ENCODE measurements at places on chromosomes 2 and 18.

GRCh38 chr2:216372761-216373291 is 543 bp upstream of the MARCHF4 start:
- DNase-seq = peak; percentile 75

- DNase-seq = no peak
These were observed 25.0 kb upstream of the PPM1B start for GRCh38 chr2:44143701-44144100.

GRCh38 chr2:102062802-102063201 is 71.0 kb downstream of the IL1R2 start:
- DNase-seq = no peak

GRCh38 chr2:10634495-10634894 is 55.3 kb downstream of the NOL10 start:
- no peak for DNase-seq

GRCh38 chr18:74430231-74430630 is 26.9 kb downstream of the DIPK1C start:
- no peak for DNase-seq

DNA sequence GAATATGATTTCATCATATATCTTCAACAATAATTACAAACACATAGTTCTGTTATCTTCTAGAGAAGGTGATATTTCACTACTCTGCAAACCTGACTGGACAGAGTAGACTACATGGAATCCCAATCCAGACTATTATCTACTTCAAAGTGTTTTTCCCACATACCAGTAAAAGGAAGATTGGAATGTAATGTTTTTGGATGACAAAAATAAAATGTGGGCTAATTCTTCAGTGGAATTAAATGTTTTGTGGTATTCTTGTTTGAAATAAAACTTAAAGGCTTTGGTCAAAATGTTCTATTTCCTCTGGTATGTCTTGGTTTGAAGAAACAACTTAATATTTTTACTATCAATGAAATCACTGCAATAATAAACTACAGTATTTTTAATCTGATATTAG is 22.1 kb downstream of the COL5A2 start:
- no peak for DNase-seq

DNA sequence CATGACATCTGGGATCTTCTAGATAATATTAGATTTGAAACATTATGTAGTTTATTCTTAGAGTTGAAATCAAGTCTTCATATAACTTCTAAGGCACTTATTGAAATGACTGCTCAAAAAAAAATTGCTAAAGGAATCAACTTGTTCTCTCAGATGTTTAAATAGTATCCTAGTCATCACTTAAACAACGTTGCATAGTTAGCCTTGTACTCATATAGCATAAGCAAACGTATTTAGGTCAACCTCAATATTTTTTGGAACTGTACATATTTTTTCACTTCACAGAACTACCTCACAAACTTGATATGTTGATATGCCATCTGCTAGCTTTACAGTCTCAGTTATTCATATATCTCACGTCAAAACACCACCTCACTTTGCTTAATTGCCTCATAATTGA is 47.1 kb upstream of the CREB1 start:
- no peak for DNase-seq

GRCh38 chr18:70314151-70314782 is 25.4 kb downstream of the SOCS6 start:
- DNase-seq = no peak

- no peak for DNase-seq
These were observed 7.7 kb downstream of the FBXO15 start for GRCh38 chr18:74139888-74140287.

GRCh38 chr18:29449424-29449823 is 1272.5 kb upstream of the CDH2 start:
- no peak for DNase-seq

DNA sequence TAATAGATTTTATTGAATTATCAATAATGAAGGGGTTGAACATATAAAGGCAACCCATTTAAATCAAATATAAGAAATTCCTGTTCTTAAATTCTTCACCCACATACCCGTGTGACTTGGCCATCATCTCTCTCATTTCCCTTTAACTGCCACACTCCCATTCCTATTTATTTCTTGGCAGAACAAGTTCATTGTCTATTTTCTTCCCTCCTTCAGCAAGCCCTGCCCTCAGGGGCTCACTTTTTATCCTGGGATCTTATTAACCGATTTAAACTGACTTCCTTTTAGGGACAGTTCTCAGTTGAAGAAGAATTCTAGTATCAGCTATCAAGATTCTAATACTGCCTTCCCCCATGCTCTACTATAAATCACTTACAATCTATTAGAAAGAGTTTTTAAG is 123.2 kb downstream of the FTCDNL1 start:
- DNase-seq = no peak

DNA sequence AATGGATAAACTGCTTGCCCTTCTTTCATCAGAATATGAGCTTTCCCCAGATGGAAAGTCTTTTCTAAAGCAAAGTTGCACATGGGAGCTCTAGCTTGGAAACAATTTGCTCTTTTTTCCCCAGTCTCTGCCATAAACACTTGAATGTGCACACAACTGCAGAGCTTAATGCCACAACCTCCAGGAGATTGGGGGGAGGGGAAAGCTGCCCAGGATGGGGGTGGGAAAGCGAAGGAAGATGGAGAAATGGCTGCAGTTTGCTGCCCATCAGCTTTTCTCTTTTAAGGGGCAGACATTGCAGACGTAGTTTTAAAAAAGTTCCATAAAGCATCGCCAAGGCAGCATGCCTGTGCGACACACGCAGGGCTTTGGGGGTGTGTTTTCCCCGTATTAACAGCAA is 1.5 kb downstream of the ACKR3 start:
- no peak for DNase-seq

GRCh38 chr2:42935692-42936671 is 143.6 kb upstream of the HAAO start:
- DNase-seq = no peak

DNA sequence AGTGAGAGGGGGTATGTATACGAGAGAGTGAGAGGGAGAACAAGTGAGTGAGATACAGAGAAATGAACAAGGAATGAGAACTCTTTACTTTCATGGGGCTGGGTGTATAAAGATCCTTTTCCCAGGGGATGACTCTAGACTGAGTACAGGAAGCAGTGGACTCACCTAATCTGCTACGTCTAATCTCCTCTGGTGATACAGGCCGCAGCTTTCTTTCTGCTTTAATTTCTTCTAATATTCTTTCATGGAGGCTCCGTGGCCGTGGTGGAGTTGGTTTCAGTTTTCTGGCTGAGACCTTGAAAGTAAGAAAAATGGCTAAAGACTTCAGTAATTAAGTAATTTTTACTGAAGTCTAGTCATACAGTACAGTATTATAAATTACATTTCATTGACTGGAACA is 85.2 kb downstream of the PRELID3A start:
- no peak for DNase-seq

- DNase-seq = peak; percentile 100
These were observed 34.5 kb upstream of the RAB31 start for GRCh38 chr18:9673296-9674251.

- DNase-seq = peak; percentile 85
These were observed 1.1 kb upstream of the NAPG start for GRCh38 chr18:10524507-10525370.

- DNase-seq = peak; percentile 13
These were observed 38.6 kb upstream of the POLE4 start for GRCh38 chr2:74919827-74920226.

DNA sequence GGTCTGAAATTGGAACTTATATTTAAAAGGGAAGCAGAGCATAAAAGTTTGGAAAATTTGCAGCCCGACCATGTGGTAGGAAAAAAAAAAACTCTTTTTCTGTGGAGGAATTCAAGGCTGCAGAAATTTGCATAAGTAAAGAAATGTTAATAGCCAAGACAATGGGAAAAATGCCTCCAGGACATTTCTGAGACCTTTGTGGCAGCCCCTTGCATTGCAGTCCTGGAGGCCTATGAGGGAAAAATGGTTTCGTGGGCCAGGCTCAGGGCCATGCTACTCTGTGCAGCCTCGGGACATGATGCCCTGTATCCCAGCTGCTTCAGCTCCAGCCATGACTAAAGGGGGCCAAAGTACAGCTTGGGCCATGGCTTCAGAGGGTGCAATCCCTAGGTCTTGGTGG is 71.9 kb upstream of the SLC16A14 start:
- DNase-seq = no peak

DNA sequence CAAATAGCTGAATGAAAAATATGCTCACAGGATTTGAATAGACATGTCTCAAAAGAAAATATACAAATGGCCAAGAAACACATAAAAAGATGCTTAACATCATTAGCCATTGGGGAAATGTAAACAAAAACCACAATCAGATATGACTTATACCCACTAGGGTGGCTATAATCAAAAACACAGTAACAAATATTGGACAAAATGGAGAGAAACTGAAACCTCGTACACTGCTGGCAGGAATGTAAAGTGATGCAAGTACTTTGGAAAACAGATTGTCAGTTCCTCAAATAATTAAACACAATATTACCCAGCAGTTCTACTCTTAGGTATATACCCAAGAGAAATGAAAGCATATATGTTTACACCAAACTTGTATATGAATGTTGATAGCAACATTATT is 213.0 kb downstream of the PHLPP1 start:
- DNase-seq = no peak

DNA sequence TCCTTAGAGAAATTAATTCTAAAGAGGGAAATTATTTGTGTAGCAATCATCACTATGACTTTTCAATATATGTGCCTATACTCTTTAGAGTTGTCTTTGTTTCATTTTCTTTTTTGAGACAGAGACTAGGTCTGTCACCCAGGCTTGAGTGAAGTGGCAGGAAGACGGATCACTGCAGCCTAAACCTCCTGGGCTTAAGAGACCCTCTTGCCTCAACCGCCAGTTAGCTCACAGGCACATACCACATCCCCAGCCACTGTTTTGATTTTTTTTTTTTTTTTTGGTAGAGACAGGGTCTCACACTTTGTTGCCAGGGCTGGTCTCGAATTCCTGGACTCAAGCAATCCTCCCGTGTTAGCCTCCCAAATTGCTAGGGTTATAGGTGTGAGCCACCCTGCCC is 12.4 kb downstream of the YWHAQ start:
- DNase-seq = no peak

DNA sequence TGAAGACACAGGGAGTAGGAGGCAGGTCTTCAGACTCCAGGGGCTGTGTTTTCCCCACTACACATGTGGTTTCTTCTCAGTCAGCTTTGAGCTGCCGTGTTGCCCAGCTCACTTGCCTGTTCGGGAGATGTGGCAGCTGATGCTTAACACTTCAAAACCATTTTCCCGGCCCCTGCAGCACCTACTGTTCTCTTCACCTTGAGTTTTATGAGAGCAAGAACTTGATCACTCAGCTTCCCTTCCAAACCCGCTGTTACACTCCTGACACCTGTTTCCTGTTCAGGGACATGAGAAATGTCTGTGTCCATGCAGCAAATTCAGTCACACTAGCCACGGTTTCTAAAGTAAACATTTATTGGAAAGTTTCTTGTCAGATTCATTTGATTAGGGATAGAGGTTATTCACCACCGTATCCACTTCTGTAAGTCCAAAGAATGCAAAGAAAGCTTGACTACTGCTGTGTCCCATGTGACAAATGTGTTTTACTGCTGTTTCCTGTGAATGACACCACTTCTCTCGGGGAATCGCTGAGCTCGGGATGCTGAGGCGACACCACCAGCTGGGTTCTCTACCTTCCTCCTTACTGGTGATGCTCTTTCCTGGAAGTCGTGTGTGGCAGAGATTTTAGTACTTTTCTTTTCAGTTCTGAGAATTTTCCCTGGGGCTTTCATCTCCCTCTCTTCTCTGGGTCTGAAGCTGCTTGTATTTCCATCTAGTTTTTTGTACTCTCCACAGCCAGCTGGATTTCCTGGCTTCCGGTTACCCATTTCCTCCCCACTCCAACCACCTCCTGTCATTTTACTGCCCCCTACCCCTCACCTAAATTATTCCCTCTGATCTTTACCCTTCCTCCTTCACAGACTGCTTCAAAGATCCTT is 91.7 kb downstream of the KLF7 start:
- DNase-seq = peak; percentile 21

GRCh38 chr2:55490554-55490953 is 29.0 kb upstream of the CFAP36 start:
- DNase-seq = peak; percentile 69

- peak; percentile 24 for DNase-seq
These were observed 9.9 kb downstream of the ALPK2 start for GRCh38 chr18:58618822-58619595.

- DNase-seq = no peak
These were observed 30.5 kb upstream of the SNORC start for GRCh38 chr2:232839411-232840079.

DNA sequence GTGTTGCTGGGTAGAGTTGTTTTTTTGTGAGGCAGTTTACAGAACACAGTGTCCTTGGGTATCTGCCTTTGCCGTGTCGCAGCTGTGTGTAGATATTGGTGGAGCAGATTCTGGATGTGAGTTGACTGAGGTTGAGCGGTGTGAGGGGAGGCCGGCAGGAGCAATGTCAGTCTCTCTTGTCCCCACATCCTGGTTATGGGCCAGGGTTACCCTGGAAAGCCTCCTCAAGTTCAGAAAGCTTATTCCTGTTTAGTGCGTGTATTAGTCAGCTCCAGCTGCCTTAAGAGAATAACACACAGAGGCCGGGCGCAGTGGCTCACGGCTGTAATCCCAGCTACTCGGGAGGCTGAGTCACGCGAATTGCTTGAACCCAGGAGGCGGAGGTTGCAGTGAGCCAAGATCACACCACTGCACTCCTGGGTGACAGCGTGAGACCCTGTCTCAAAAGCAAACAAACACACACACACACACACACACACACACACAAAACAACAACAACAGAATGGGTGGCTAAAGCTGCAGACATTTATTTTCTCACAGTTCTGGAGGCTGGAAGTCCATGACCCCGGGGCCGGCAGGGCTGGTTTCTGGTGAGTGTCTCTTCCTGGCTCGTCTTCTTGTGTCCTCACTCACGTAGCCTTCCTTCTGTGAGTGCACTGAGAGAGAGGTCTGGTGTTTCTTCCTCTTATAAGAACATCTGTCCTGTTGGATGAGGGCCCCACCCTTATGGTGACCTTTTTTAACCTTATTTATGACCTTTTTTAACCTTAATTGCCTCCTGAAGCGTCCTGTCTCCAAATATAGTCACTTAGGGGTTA is 5.1 kb downstream of the NCK2 start:
- DNase-seq = no peak

DNA sequence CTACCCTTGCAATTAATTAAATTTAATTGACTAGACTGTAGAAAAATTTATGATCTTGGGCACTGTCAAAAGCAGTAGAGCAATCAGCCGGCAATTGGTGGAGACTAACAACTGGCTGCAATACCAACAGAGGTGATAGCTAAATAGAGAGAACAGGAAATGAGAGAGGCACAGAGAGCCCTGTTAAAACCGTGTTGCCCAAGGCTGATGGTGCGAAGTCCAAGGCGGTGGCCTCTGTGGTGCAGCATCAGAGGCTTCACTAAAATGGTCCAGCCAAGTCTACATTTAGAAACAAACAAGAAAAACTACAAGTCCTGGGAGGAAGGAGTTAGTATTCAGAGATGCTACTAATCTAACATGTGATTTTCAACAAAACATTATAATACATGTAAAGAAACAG is 115.6 kb downstream of the NETO1 start:
- no peak for DNase-seq

DNA sequence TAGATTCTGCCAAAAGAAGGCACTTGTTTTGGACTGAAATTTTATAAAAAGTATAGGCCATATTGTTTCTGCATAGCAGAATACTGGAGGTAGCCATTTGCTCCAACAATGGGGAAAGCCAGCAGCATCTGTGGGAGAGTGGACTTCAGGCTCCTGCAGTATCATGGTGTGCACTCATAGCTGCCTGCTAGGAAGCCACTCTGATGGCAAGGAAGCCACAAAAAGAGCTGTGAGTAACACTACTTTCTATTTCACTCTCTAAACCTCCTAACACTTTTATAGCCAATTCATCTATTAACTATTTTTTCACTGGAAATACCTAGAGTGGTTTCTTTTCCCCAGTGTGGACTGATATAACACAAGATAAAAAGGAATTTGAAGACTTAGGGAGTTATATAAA is 144.4 kb upstream of the KCNJ3 start:
- no peak for DNase-seq
